ENCODE measurements at places on chromosomes 2 and 18.
A peak's percentile ranks its signal among the peaks of the same experiment; 100 is the strongest.

GRCh38 chr18:69689121-69689759, 258.4 kb downstream of the CD226 start:
- DNase-seq = no peak

DNA sequence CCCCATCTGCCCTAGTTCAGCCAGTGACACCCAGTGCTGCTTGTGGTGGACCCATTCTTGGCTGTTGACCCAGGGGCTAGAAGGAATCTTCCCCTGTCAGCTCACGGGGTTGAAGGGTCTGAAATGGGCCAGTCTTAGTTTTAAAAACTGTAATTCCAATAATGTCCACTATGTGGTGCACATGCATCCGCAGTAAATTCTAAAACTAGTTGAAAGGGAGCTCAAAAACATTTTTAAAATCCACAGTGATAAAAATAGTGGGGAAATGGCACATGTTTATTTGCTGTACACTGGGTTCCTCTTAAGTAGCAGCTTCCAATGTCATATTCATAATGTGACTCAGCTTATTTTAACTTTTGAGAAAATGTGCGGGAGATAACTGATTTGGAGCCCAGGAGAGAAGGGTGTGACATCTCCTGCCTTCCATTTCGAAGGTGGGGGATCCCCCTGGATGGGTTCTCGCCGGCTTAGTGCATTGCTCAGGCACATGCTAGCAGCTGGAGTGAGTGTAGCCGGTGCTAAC, 32.8 kb downstream of the GRHL1 start:
- DNase-seq = no peak

DNA sequence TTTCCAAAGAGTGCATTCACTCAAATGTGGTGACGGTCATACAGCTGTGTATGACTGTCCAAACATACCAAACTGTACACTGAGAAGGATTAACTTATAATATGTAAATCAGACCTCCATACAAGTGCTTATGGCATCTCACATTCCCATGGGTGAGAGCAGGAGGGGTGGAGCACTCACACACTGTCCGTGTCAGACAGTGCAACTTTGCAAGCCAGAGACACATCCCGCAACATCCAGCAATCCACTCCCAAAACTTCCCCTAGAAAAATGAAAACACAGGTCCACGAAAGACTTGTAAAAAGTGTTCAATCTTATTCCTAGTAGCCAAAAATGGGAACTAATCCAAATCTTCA, 36.4 kb downstream of the FAM168B start:
- no peak for DNase-seq

DNA sequence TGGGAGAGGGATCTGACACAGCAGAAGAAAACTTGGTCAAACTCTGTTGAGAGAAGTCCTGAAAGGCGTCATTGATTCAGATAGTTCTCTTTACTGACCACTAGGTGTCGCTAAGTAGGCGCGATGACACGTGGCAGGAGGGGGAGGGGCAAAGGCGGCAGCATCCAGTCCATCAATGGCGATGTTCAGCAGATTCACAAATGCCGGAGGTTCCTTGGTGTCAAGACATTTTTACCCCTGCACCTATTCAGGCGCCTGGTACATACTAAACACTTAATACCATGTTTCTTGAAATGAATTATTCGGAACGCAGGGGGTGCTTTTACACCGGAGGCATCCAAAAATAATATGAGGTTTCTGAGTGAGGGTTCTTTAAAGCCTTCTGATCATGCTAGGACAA, 3.0 kb upstream of the PLEK start:
- peak; percentile 76 for DNase-seq
